ENCODE measurements at places on chromosomes 4 and X. TPM values are rescaled to one million over a fixed set of nuclear protein-coding genes. Genes with fewer than 3 reads are reported as not detected.

DNA sequence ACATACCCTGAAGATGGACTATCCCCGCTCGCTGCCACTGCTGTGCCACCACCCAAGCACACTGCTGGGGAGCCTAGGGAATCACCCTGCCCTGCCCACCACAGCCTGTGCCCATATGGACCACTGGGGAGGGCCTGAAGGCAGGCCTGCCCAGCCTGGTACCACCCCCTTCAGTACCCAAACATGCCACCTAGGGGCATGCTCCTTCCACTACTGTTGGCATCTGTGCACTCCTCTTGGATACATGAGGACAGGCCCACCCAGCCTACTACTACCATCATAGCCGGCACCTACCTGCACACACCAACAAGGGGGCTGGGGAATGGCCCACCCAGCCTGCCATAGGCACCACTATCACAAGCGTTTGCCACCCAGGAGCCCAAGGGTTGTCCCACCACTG is 30.1 kb upstream of the PRDX4 start:
- no peaks in the 10 kb centered on the region for H3K27me3 ChIP-seq
- H3K27ac ChIP-seq, result no peak overlapping the region
- no peaks in the 10 kb centered on the region for H3K36me3 ChIP-seq
- H3K4me1 ChIP-seq, result no peaks in the 10 kb centered on the region

DNA sequence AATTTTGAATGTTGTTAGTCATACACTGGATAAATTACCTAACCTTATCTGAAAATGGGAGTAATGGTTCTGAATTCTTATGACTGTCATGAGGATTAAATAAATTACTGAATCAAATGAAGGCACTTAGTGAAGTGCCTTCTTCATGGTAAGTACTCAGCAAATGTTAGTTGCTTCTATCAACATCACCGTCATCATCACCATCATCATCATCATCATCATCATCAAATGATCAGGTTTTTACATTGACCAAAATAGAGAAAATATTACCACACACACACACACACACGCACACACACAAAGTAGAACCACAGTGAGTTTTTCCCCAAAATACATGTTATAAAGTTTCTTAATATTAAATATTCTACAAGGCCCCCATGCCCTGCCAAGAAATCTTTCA is 368.3 kb upstream of the FGF13 start:
- no peak overlapping the region for H3K4me3 ChIP-seq
- H3K36me3 ChIP-seq, result no peaks in the 10 kb centered on the region
- DNase-seq, result no peak
- H3K27ac ChIP-seq, result no peak overlapping the region
- no peaks in the 10 kb centered on the region for H3K27me3 ChIP-seq
- no peaks in the 10 kb centered on the region for H3K4me1 ChIP-seq

GRCh38 chrX:45264865-45265264 is 64.2 kb upstream of the DIPK2B start:
- H3K27ac ChIP-seq, result no peak overlapping the region
- H3K4me1 ChIP-seq, result no peaks in the 10 kb centered on the region
- no peaks in the 10 kb centered on the region for H3K36me3 ChIP-seq
- H3K27me3 ChIP-seq, result no peaks in the 10 kb centered on the region
- H3K4me3 ChIP-seq, result no peak overlapping the region
- no peak for DNase-seq

- no peaks in the 10 kb centered on the region for H3K27me3 ChIP-seq
- no peaks in the 10 kb centered on the region for H3K4me1 ChIP-seq
- no peak overlapping the region for H3K4me3 ChIP-seq
- no peaks in the 10 kb centered on the region for H3K36me3 ChIP-seq
- H3K27ac ChIP-seq, result no peak overlapping the region
Measured at GRCh38 chr4:71066737-71067716, 73.6 kb downstream of the DCK start.

DNA sequence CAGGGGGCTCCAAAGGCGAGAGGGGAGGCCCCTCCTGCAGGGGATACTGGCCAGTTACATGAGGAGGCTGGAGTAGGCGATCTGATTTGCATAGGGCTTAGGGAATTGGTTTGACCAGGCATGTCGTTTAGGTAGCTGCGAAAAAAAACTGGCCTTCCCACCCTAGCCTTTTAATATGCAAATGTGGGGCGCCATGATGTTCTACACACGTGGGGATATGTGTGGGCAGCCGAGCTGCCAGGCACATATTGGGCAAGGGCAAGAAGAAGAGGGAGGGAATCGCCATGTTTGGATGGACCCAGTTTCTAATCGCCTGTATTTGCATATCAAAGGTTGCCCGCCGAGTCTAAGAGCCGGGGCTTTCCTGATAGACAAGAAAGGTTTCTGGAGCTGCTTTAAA is 121.3 kb downstream of the PRKX start:
- no peaks in the 10 kb centered on the region for H3K4me1 ChIP-seq
- peak; percentile 58 for DNase-seq

Gene ZAR1
- 0.78 TPM for total RNA-seq

Gene PHEX
- total RNA-seq, result 0.15 TPM

Gene NEUROG2
- not detected for total RNA-seq

Gene TASL
- not detected for total RNA-seq

Gene PSAPL1
- total RNA-seq, result not detected

Measured in H1 (cell line).